ENCODE measurements at places on chromosomes 7 and 10.

DNA sequence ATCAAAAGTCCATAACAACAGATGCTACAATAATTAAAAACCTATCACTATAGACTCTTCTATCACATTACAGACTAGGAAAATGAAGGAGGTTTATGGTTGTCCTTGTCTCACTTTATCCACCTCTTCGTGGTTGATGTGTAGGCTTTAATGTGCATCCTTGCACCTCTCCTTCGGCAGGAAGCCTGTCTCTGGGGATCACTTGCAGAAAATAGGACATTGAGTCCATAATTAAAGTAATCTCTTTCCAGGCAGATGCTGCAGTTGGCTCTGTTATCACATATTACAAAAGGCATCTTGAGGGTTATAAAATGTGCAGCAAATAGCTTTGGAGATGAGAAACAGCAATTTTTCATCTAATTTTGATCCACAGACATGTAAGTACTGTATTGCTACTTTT lies 168.4 kb downstream of the RELN start:
- DNase-seq = no peak

DNA sequence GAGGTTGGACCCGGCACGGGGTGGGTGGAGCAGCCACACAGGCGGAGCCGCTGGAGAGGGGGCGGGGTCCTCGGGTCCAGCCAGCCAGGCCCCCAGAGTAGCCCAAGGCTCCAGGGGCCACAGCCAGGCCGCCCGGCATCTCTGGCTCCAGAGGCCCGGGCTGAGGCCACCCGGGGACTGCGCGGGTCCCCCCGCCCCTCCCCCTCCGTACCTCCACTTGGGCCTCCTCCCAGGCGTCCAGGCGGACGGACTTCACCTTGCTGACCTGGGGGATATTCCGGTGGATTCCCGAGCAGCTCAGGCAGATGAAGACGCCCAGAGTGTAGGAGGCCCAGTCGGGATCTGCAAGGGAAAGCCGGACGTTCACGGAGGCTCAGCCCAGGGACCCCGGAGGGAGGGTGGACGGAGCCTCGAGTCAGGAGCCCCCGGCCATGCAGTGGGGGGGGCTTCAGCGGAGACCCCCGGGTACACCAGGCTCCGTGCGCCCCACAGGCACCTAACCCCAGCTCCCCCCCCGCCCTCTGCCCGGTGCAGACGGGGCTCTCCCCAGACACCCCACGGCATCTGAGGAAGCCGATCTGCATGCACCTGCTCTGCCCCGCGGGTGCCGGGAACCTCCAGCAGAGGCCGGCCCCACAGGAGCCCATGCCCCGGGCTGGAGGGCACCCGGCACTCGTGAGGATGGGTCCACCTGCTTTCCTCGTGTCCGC lies 19.2 kb downstream of the ADAP1 start:
- DNase-seq = no peak

- DNase-seq = no peak
These were observed 26.5 kb downstream of the GTF2IRD1 start for GRCh38 chr7:74479961-74480829.

DNA sequence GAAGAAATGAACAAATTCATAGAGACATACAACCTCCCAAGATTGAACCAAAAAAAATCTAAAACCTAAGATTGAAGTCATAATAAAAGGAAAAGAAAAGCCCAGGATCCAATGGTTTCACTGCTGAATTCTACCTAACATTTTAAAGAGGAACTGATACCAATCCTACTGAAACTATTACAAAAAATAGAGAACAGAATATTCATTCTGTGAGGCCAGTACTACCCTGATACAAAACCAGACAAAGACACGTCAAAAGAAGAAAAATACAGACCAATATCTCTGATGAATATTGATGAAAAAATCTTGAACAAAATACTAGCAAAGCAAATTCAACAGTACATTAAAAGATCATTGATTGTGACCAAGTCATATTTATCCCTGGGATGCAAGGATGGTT lies 128.5 kb upstream of the STEAP1 start:
- DNase-seq = no peak

- DNase-seq = no peak
These were observed 152.3 kb downstream of the EGFR start for GRCh38 chr7:55171157-55171556.

DNA sequence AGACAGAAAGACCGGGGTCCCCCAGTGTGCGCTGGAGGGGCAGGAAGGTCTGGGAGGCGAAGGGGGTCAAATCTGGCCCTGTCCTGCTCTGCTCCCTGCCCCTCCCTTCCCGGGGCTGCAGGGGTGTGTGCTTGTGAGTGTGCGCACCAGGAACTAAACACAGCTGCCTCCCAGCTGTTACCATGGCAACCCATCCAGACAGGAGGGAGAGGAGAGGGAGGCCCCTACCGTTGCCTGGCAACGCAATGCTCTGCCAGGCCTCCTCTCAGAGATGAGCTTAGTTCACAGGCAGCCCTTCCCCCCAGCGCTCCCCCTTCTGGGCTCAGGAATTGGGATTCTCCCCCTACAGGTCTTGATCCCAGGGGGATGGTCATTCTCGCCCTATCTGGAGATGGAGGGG lies 6.1 kb downstream of the NYAP1 start:
- no peak for DNase-seq

DNA sequence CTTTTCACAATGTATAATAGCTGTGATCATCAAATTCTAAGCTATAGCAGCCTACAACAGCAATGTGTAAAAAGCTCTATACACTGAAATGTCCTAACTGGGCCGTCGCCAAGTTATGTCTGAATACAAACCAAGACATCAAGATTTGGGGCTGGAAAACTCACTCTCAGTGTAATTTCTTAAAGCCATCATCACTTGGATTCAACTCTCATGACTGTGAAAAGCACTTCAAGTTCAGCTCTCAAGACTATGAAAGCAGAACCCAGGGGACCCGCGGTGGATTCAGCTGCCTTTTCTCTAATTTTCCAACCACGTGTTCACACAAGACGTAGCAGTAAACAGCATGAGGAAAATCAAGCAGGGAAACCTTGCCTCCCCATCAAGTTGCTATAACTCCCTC lies 15.8 kb upstream of the ZNRF2 start:
- no peak for DNase-seq

DNA sequence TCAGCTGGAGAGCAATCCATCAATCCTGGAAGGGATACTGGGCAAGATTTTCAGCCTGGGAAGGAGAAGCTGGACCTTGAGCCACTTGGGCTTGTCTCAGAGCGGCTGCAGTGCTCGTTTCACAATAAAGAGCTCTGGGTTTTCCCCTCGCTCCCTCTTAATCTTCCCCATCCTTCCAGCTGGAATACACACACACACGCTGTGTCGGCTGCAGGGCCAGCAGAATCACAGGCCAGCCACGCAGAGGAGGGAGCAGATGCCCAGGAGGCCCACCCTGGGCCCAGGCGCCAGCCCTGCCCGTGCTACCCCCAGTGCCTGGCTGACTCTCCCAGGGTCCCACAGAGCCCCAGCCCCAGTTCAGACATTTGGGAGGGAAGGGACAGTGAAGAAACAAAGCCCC lies 255.1 kb downstream of the TNS3 start:
- DNase-seq = no peak

- no peak for DNase-seq
These were observed 49.9 kb upstream of the STEAP1B start for GRCh38 chr7:22549667-22550513.

GRCh38 chr7:1940402-1940786 lies 270.3 kb downstream of the ELFN1 start:
- no peak for DNase-seq

DNA sequence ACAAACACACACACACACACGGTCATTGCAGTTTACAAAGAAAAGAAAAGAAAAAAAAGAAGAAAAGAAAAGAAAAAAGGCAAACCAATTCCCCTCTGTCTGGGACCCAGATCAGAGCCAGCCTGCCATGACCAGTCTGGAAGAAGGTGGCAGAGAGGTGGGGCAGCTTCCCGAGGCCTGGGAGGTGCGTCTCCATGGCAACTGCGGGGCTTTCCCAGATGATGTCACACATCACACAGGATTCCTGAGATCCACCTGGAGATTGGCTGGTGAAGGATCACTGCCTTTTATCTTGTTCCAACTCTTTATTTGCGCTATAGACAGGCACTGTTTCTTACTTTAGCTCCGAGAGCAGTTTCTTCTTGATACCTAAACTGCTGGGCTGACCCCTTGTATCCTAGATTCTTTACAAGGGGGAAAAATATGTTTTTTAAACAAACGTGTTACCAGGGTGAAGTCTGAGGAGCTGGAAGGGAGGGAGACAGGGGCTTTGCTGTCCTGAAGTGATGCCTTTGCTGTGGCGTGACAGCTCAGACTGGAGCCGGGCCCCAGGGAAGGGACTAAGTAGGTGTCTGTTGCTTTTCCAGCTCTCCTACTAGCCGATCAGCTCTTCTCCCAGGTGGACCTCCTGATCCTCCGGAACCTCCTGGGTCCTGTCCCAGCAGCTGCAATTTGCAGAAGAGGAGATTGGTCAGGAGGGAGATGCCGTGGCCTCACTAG lies 298.5 kb downstream of the KLF6 start:
- no peak for DNase-seq

- DNase-seq = no peak
These were observed 14.7 kb downstream of the SPAM1 start for GRCh38 chr7:123939784-123940183.

DNA sequence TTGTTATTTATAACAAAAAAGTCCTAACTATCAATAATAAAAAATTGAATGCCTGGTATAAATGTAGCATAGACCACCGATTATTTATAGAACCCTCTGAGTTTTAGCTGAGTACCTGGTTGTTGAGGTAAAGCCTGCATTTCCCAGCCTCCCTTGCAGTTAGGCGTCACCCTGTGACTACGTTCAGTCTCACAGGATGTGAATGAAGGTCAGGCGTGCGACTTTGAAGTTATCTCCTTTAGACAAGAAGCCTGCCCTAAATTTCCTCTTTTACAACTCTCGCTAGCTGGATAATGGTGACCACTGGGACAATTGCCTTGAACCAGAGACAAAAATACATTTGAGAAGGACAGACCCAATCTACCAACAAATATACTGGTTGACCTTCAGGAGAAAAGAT lies 67.5 kb upstream of the TES start:
- no peak for DNase-seq

GRCh38 chr7:130444234-130444633 lies 3.4 kb upstream of the CEP41 start:
- DNase-seq = no peak

GRCh38 chr7:141563956-141564623 lies 12.9 kb downstream of the AGK start:
- no peak for DNase-seq

DNA sequence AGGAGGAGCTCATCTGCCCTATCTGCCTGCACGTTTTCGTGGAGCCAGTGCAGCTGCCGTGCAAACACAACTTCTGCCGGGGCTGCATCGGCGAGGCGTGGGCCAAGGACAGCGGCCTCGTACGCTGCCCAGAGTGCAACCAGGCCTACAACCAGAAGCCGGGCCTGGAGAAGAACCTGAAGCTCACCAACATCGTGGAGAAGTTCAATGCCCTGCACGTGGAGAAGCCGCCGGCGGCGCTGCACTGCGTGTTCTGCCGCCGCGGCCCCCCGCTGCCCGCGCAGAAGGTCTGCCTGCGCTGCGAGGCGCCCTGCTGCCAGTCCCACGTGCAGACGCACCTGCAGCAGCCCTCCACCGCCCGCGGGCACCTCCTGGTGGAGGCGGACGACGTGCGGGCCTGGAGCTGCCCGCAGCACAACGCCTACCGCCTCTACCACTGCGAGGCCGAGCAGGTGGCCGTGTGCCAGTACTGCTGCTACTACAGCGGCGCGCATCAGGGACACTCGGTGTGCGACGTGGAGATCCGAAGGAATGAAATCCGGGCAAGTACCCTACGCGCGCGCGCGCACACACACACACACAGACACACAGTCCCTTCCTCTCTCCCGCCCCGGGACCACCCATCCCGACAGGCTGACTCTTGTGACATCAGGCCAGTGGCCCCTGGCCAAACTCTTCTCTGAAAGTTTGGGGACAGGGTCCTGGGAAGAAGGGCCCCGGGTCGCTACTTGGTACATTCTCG lies 538 bp downstream of the TRIM8 start:
- no peak for DNase-seq

DNA sequence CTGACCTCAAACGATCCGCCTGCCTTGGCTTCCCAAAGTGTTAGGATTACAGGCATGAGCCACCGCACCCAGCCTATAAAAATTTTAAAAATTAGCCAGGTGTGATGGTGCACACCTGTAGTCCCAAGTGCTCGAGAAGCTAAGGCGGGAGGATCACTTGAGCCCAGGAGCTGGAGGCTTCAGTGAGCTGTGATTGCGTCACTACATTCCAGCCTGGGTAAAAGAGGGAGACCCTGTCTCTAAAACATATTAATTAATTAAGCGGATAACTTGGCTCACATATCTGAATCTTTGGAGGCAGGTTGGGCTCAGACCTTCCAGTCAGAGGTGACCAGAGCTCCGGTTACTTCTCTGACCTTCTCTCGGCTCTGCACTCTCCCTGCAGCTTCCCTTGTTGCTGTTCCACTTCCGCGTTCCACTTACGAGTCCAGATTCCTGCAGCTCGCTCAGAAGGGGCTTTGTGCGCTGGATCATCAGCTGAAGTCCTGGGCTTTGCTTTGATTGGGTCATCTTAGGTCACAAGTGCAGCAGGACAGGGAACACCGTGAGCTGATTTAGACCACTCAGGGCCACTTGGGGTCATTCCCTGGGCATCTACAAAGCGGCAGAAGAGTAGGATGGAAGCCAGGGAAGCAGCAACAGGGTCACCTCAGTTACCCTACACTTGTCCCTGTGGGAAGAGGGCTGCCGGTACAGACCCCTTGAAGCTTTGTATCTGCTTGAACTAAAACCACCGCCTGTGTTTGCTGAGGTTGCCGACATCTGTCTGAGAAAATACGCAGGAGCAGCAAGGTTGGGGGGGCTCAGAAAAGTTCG lies 2.0 kb upstream of the ARPC1B start:
- no peak for DNase-seq

GRCh38 chr10:120479506-120479905 lies 22.5 kb downstream of the PLPP4 start:
- DNase-seq = no peak
